ENCODE measurements at places on chromosomes 11 and 22. TPM values are rescaled to one million over a fixed set of nuclear protein-coding genes. Genes with fewer than 3 reads are reported as not detected.

The RTN4R gene
- not detected for polyA plus RNA-seq

GRCh38 chr11:82229341-82229740, 504.3 kb downstream of the FAM181B start:
- H3K4me3 ChIP-seq: no peak overlapping the region
- no peaks in the 10 kb centered on the region for H3K4me1 ChIP-seq
- no peak overlapping the region for H3K27ac ChIP-seq
- H3K36me3 ChIP-seq: no peaks in the 10 kb centered on the region
- no peaks in the 10 kb centered on the region for H3K27me3 ChIP-seq

The PTPRCAP gene
- polyA plus RNA-seq: 953 TPM

The MICALL1 gene
- 2.7 TPM for polyA plus RNA-seq

The OAF gene
- polyA plus RNA-seq: 1.4 TPM

GRCh38 chr11:23704183-23704582, 792.7 kb upstream of the LUZP2 start:
- no peak overlapping the region for H3K4me3 ChIP-seq
- H3K27me3 ChIP-seq: no peaks in the 10 kb centered on the region
- DNase-seq: no peak
- no peak overlapping the region for H3K27ac ChIP-seq

The KRTAP5-8 gene
- not detected for polyA plus RNA-seq

DNA sequence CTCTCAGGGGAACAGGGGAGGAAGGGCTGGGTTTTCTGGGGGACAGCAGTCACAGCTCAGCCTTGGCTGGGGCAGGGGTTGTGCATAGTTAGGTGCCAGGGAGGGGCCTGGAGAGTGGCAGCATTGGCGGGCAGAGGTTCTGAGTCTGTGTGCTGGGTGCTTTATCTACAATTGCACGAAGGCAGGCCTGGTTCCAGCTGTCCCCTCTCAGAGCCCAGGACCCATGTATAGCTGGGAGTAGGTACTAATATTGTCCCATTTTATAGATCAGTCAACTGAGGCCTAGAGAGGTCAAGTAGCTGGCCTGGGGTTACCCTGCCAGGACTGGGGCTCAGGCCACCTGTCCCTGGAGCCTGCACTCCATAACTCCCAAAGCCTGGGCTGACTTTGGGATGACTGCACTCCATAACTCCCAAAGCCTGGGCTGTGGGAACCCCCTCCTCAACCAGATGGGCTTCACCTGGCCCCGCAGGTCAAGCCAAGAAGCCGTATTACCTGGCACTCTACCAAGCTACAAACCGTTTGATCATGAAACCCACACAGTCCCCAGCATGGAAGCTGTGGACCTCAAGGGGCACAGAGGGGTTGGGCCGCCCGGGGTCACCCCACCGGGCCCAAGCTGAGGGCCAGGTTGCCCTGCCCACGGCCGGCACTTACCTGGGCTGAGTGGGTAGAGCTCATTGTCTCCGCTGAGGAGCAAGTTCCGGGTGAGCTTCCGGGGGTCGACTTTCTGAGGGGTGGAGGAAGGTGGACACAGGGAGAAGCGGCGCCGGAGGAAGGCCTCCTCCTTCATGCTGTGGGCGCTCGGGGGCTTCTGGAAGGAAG, 36.5 kb downstream of the OSBPL5 start:
- no peaks in the 10 kb centered on the region for H3K4me1 ChIP-seq
- no peak overlapping the region for H3K4me3 ChIP-seq
- no peaks in the 10 kb centered on the region for H3K36me3 ChIP-seq
- H3K27me3 ChIP-seq: no peaks in the 10 kb centered on the region
- no peak for DNase-seq
